BJ (cell line): ENCODE measurements at places on chromosomes 7 and 10.
A peak's percentile ranks its signal among the peaks of the same experiment; 100 is the strongest.

DNA sequence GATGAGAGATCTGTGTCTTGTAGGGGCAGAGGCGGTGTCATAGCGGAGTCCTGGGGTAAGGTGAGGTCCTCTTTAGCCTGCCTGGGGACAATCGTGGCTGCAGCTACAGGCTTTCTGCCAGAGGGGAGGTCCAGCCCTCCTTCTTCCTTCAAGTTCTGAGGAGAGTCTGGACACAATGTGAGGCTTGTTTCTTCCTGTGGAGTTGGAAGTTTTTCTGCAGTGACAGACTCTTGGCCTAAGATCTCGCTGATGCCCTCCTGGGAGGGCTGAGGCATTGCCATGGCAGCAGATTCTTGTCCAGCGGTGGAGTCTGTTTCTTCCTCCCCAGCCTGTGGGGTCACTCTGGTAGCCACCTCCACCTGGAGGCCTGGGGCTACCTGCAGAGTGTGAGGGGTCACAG is 4.4 kb downstream of the NACAD start:
- no peak for DNase-seq

DNA sequence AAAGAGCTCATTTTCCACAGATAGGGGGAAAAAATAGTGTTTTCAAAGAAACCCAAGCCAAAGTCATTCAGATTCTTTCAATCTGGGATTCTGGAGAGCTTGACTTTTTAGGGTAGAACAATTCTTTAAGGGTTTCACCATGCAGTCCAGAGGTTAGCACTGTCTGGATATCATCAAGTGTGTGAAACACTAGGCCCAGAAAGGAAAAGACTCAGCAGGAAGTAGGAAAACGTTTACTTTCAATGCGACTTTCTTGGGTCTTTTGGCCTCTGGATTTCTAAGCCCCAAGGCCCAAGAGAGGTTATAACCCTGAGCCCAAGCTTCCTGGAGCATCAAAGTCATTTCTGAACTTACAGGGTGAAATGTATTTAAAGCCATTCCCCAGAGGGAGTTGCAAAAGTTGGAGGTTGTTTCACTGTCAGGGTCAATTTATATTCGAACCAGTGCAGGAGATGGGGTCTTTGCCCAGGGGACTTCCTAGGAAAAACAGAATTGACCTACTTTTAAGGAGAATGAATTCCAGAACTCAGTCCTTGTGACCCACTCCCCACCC is 158.0 kb downstream of the C7orf25 start:
- DNase-seq, result no peak

- DNase-seq, result no peak
Observed at GRCh38 chr7:148935451-148935850, 51.4 kb upstream of the EZH2 start.

DNA sequence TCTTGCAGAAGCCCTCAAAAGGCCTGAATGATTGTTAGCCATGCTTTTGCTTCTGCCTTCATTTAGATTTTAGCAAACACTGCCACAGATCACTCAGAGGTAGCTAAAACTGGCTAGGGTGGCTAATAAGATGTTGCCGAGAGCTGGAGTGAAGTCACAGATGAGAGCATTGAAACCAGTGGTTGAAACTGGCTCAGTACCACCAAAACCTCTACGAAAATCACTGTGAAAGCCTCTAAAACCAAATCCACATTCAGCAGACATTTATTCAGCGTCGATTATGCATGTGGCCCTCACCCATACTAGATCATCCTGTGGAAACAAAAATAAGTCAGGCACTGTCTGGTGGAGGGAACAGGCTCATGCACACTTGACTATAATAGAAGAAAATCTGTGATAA is 50.8 kb downstream of the PIK3CG start:
- no peak for DNase-seq

GRCh38 chr10:89431977-89432376 is 17.6 kb downstream of the IFIT5 start:
- DNase-seq, result no peak

DNA sequence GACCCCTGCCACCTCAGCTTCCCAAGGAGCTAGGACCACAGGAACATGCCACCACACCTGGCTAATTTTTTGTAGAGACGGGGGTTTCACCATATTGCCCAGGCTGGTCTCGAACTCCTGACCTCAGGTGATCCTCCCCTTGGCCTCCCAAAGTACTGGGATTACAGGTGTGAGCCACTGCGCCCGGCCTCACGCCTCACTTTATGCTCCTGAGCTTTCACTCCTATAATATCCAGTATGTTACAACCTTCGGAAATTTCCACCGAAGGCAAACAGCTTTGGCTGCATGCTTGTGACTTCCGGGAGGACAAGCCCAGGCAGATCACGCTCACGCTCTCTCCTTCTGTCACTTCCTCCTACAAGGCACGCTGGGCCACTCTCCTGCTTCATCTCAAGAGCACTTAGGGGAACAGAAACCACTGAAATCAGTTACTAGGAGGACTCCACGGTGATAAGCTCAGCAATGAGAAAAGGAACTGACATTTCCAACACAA is 4.4 kb upstream of the MAD1L1 start:
- no peak for DNase-seq

GRCh38 chr7:125197731-125198393 is 268.2 kb upstream of the POT1 start:
- no peak for DNase-seq

GRCh38 chr10:113686028-113686427 is 6.3 kb downstream of the CASP7 start:
- DNase-seq, result no peak

DNA sequence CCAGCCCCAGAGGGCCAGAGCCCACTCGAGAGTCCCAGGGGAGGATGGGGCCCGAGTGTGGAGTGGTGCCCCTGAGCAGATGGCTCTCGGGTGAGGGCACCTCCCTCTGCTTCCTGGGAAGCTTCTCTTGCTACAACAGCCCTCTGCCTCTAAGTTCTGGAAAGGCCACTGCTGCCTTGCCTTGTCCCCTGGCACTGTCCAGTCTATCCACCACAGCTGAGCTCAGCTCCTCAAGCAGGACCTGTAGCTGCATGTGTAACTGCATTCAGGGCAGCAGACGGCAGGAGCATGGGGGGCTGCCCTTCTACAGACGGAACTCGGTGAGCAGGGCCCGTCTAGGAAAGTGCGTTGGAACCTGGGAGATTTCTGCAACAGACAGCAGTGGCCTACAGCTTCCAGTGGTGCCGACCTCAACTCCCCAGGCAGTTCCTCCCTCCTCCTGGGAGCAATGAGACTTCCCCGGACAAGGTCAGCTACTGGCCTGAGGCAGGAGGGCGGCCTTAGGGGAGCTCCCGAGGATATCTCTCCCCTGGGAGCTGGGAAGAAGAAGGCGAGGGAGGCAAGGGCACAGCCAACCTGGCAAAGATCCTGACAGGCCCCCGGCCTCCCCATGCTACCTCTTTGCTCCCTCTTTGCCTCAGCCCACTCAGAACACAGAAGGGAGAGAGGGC is 88.5 kb downstream of the DLG5 start:
- no peak for DNase-seq

DNA sequence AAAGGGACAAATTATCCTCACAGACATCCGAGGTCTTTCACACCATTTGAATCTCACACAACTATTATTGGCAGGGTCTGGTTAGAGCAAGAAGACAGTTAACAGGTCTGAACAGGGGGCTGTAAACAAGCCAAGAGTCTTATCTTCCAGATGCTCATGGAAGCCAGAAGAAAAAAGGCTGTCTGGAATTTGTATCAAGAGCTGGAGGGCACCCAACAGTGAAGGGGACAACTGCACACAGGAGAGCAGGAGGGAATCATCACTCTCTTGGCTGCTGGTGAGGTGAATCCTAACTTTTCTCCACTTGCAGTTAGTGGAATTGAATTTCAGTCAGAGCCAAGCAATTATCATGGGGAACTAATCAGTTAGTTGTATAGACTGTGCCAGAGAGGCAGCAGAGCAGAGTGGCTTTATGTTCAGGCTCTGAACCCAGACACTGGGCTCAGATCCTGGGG is 880.2 kb upstream of the AUTS2 start:
- DNase-seq, result no peak

DNA sequence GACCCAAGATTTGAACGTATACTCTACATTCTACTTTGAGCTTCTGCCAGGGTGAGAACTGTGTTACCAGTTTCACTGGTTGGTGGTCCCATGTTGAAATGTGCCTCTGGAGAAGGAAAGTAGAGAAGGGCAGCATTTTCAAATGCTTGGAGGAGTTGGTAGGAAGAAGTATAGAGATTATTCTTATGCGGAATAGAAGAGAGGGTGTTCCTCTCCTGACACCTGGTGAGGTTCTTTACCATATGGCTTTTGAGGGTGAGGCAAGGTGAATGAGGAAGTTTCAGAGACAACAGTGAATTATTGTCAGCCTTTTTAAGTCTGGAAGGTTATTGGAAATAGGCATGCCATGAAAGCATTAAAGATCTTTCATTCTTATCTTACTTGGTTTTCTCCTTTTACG is 34.3 kb downstream of the R3HCC1L start:
- no peak for DNase-seq

- peak; percentile 88 for DNase-seq
Observed at GRCh38 chr7:40299097-40299496, 164.3 kb downstream of the SUGCT start.

GRCh38 chr10:3524086-3524960 is 260.7 kb downstream of the KLF6 start:
- no peak for DNase-seq

DNA sequence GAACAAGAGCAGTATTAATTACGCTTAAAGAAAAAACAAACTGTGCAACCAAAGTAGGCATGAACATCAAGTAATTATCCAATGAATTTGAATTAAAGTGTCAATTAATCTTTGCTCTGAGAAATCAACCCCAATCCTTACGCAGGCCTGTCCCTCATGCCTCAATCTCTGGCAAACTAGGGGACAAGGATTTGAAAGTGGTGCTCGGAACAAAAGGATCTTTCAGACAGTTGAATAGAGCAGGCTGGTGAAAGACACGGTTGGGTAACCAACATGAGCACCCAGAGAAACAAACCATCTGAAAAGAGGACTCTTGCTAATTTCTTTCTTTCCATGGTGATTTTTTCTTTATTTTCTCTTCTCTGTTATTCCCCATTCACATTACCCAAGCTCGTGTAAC is 203.5 kb upstream of the PHF14 start:
- no peak for DNase-seq

- DNase-seq, result no peak
Observed at GRCh38 chr10:117365612-117366011, 9.6 kb downstream of the PDZD8 start.

DNA sequence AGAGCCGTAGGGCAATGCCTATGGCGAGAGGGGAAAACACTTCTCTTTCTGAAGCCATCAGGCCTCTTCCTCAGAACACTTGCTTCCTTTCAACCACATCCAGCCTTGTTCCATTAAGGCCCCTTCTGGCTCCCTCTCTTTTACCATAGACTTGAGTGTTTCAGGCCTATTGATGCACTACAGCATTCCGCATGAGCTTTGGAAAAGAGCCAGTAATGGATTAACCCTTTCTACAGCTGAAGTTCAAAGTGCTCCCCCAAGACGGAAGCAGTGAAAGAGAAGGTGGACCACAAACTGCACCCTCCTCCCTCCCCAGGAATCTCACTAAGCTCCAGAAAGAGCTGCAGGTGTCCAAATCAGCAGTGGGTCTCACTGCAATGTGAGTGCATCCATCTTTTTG is 102.7 kb upstream of the C7orf33 start:
- no peak for DNase-seq

- DNase-seq, result no peak
Observed at GRCh38 chr7:157037028-157037427, 26.6 kb upstream of the MNX1 start.

GRCh38 chr7:26860361-26860760 is 4.0 kb downstream of the SKAP2 start:
- DNase-seq, result no peak

DNA sequence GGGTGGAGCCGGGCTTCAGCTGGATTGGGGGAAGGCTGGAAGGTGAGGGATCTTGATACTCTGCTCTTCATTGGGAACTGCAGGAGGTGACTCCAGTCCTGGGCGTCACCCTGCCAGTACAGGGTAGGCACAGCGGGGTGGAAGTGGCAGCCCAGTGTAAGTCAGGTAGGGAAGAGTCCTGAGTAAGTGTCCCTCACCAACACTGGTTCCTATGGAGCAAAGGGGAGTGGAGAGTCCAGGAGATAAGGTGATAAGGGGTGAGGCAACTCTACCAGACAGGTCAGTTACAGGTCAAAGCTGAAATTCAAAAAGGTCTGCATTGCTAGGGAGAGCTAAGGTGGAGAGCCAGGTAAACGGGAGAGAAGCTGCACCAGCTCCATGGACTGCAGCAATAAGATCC is 145.6 kb upstream of the NFE2L3 start:
- DNase-seq, result no peak

- DNase-seq, result no peak
Observed at GRCh38 chr10:33329178-33329577, 5.3 kb downstream of the NRP1 start.

GRCh38 chr7:7421826-7422225 is 113.8 kb downstream of the COL28A1 start:
- no peak for DNase-seq

GRCh38 chr10:90859321-90859751 is 1.5 kb upstream of the HTR7 start:
- DNase-seq, result no peak

DNA sequence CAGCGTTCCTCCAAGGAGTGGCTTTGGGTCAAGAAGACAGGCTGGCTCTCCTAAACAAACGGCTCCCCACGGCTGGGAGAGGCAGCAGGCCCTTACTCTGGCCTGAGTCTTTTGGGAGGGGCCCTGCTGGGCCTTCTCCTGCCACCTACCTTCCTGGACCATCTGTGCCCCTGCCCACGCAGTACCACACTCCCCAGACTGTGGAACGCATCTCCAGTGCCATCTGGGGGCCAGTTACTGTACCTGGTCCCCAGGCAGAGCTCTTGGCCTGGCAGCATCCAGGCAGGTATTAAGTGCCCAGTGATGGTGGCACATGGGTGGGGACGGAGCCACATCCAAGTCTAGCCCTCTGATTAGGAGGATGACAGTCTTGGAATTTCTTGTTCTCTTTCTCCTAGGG is 14.4 kb downstream of the ALKBH4 start:
- no peak for DNase-seq

DNA sequence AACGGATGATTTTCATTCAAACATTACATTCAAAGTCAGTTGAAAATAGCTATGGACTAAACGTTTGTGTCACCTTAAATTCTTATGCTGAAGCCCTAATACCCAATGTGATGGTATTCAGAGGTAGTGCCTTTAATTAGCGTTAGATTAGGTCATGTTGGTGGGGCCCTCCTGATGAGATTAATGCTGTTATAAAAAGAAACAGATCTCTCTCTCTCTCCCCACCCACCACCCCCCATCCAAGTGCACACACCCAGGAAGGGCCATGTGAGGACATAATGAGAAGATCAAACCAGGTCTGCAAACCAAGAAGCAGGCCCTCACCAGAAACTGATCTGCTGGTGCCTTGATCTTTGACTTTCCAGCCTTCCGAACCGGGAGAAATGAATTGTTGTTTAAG is 44.2 kb downstream of the ZNF438 start:
- no peak for DNase-seq
